ENCODE measurements at places on chromosomes 2 and 18. TPM values are rescaled to one million over a fixed set of nuclear protein-coding genes. Genes with fewer than 3 reads are reported as not detected.

Gene MAP3K19
- not detected for total RNA-seq

Gene NCKAP5
- total RNA-seq = not detected

Gene ATP9B
- total RNA-seq = 13.4 TPM

Gene ERFE
- total RNA-seq = 3.9 TPM

Gene CFC1
- total RNA-seq = not detected

Gene KLHL14
- not detected for total RNA-seq
